Hypothalamus (tissue), 51 donors: ENCODE measurements at places on chromosomes 12 and 14.

GRCh38 chr12:22396735-22397134 is 62.2 kb upstream of the ST8SIA1 start:
- DNase-seq, result no peak

DNA sequence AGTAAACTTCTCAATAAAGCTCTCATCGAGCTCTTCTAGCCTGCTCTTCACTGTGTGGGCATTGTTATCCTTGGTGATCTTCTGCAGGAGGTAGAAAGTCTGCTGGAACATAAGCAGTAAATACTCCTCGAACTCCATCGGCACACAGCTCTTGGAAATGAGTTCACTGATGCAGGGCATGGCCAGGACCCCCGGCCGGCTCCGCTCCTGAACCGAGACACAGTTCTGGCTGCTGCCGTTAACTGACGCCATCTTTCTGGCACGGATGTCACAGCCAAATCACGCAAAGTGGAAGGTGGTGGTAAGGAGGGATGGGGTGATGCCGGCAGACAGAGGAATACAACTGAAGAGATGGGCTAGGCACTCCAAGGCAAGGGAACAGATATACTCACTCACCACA is 23.7 kb upstream of the EDDM3A start:
- no peak for DNase-seq

DNA sequence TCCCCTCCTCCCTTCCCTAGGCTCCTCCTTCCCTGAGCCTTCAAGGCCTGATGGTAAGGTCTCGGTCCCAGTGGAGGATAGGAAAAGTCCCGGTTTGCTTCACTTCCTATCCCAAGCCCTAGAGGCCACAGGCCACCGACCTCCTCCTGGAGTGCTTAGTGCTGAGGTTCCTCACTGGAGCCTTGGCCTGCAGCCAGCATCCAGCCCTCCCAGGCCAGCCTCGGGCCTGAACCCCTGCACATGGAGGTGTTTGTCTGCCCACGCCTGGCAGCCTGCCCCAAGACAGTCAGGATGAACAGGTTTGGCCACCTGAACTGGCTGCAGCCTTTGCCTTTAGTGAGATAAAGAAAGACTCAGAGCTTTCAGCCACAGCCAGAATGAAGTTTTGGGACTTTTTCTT is 15.8 kb upstream of the KRT7 start:
- no peak for DNase-seq

GRCh38 chr14:88621100-88621499 is 58.3 kb downstream of the ZC3H14 start:
- DNase-seq, result no peak
